ENCODE measurements at places on chromosomes 1 and 21.

DNA sequence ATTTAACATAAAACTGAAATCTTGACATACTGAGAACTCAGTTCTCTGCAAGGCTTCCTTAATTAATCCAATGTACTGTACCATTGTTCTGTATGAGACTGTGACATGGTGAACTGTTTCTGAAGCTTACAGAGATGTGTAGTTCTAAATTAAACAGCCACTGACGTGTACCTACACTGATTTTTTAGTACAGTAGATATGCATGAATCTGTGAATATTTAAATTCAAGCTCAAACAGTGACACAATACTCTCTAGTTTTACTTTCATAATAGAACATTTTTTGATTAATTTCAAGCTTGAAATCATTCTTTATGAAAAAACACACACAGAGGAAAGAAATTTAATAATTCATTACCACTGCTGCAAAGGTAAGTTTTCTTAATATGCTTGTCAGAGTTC, 577.4 kb downstream of the PTBP2 start:
- DNase-seq: no peak

DNA sequence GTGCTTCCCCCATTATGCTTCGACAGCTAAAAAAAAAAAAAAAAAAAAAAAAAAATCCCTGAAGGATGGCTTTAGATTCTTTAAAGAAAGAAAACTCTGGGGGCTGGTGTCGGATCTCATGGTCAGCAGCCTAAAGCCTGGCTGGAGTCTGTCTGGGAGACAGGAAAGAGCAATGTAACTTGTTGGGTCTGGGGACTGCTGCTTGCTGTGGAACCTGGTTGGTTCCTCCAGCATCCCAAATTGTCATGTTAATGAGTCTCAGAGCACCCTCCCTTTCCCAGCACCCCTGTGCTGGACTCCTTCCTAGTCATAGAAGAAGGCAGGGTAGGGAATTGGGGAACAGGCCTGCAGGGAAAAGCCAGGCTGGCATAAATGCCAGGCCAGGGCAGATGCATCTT, 3.0 kb downstream of the KCNC4 start:
- DNase-seq: no peak

- DNase-seq: no peak
Measured at GRCh38 chr1:40435876-40436275, 14.4 kb upstream of the ZFP69B start.

- DNase-seq: no peak
Measured at GRCh38 chr1:230286166-230286889, 139.8 kb downstream of the PGBD5 start.

DNA sequence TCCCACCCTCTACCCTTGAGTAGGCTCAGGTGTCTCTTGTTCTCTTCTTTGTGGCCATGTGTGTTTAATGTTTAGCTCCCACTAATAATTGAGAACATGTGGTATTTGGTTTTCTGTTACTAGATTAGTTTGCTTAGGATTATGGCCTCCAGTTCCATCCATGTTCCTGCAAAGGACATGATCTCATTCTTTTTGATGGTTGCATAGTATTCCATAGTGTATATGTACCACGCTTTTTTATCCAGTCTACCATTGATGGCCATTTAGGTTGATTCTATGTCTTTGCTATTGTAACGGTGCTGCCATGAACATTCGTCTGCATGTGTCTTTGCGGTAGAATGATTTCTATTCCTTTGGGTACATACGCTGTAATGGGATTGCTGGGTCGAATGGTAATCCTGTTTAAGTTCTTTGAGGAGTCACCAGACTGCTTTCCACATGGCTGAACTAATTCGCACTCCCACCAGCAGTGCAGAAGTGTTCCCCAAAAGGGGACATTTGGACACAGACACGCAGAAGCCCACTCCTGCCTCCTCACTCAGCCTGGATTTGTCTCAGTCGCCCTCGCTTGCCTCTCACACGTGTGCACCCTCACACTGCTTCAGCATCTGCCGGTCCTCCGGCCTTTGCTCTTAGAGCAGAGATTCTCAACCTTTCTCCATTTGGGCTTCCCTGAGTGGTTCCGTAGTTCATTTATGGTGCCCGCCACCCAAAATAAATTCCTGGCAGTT, 3.7 kb downstream of the MX2 start:
- DNase-seq: no peak

DNA sequence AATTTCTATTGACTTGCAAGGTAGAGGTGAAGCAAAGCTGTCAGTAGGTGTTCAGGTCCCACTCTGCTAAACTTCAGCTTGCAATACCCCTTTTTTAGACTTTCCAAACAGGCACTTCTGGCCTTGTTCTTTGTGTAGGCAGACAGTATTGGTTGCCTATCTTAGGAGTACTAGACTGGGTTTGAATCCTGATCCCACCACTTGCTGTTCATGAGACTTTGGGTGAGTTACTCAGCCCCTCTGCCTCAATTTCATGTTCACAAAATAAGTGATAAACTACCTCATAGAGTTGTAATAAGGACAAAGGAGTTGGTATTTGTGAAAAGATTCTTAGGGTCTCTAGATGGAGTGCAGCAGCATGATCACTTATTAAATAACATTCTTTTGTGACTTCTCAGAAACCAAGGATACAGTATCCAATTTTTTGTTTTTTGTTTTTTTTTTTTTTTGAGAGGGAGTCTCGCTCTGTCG, 5.2 kb downstream of the RCC1 start:
- DNase-seq: no peak

GRCh38 chr1:119380304-119380703, 11.7 kb downstream of the HAO2 start:
- DNase-seq: no peak

GRCh38 chr1:97986041-97987005, 65.5 kb upstream of the DPYD start:
- DNase-seq: no peak

DNA sequence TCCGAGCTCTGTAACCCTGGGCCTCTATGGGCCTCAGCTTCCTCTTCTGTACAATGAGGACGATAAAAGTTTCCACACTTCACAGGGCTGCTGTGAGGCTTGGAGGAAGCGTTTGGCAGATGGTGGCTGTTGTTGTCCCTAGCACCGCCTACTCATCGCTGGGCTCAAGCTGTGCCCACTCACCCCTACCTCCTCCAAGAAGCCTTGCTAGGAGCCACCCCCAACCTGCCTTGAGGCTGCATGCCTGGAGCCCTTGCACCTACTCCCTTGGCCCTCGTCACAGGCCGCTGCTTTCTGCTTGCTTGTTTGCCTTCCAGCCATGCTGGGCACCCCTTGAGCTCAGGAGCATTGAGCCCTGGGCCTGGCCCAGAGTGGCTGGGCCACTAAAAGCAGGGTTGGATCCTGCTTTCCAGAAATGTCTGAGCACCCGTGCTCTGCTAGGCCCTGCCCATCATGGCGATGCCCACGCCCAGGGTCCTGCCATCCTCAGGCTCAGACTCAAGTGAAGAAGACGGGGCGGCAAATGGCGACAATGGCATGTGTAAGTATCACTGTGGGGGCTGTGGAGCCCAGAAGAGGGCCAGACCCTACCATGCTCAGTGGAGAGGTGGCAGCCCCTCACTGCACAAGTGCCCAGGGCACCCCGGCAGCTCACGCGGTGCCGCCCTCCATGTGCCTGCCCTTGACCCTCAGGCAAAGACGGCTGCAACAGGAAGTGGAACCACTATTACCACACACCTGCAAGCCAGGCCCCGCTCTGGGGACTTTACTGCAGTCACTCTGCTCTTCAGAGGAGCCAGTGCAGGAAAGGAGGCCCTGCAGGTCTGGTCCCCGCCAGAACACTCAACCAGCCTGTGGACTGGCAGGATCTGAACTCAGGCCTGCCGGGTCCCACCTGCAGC, 9.5 kb downstream of the SH3BGRL3 start:
- no peak for DNase-seq

DNA sequence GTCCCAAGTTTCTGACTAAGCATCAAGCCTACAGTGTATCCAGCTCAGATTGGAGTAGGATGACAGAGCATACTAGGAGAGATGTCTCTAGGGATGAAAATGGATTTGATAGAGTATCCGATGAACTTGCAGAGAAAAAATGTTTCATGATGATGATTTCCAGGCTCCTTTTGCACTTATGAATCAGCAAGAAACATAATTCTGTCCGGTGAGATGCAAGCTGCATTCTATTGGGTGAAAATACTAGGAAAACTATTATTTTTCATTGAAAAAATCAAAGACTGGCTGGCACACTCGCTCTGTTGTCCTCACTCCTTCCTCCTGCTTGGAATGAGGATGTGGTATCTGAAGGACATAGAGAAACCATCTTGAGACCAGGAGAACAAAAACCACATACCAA, 35.4 kb upstream of the RAB3GAP2 start:
- no peak for DNase-seq

DNA sequence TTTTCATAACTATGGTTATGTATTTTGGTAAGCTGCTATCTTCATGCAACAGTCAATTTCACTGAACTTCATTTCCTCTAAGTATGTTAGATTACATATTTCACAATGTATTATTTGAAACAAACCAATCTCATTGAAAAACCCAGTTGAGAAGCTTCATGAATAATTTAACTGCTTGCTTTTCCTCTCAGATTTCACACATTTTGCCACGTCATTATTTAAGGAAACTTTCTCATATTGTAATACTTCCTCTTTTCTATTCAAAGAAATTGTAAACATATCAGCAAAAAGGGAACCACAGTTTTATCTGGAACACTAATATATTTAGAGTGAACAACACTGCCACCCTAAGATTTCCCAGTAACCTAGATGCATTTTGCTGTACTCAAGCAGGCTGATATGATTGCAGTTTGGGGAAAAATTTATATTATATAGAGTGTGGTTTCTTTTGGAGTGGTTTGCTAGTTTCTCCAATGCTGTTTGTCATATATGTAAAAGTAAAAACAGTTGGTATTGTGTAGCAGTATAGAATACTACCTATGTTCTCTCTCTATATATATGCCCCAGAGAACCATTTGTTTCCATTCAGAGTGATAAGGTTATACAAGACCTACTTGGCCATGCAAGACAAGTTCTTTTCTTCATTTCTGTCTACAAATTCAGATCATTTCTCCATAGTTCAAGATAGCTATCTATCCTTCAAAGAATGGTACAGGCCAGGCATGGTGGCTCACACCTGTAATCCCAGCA, 28.4 kb upstream of the AHCTF1 start:
- no peak for DNase-seq

GRCh38 chr1:86460998-86461397, 7.7 kb upstream of the CLCA1 start:
- no peak for DNase-seq

GRCh38 chr1:94384485-94385265, 33.5 kb upstream of the ABCD3 start:
- no peak for DNase-seq

- no peak for DNase-seq
Measured at GRCh38 chr1:33045814-33046213, 9.1 kb upstream of the AK2 start.

- DNase-seq: no peak
Measured at GRCh38 chr1:27368869-27369582, 2.3 kb upstream of the MAP3K6 start.

DNA sequence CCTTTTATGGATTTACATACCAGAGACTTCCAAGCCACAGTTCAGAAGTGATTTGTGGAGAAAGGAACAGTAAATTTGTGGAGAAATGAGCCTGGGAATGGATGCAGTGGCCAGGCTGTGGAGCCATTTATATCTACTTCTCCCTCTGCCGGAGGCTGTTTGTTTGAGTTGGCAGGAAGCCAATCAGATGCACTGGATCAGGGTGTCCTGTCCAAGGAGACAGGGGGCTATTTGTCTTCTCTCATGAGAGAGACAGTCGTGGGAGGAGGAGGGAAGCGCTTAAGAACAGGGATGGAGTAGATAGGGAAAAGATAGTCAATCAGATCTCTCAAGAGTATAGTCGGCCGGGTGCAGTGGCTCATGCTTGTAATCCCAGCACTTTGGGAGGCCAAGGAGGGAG, 2.8 kb upstream of the HAPLN2 start:
- DNase-seq: no peak

DNA sequence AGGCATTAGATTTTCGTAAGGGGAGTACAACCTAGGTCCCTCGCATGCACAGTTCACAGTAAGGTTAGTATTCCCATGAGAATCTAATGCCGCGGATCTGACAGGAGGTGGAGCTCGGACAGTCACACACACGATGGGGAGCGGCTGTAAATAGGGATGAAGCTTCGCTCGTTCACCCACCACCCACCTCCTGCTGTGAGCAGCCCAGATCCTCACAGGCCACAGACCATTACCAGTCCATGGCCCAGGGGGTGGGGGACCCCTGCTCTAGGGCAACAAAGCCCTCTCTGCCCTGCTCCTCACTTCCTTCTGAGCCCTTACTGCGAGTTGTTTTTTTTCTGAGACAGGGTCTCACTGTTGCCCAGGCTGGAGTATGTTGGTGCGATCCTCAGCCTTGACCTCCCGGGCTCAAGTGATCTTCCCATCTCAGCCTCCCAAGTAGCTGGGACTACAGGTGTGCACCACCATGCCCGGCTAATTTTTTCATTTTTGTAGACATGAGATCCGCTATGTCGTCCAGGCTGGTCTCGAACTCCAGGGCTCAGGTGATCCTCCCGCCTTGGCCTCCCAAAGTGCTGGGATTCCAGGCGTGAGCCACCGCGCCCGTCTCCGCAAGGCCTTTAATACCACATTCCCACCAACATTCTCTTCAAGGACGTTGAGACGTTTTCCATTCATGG, 21.3 kb downstream of the TRPM2 start:
- no peak for DNase-seq

DNA sequence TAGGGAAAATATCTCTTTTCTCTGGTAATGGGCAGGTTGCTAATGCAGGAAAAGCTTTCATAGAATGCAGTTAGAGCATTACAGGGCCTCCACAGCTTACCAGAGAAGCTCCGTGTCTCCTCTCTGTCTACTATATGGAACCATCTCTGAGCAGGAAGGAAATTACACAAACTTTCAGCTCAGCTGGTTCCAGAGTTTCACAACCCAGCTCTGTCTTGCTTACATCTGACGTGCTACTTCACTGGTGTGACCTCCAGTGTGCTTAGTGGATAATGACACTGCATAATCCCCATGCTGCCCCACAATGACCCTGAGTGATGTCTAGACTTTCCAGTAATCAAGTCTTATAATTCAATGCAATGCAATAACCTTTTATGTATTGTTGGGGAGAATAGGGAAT, 4.3 kb upstream of the FGGY start:
- no peak for DNase-seq

GRCh38 chr1:151976858-151977257, 16.8 kb downstream of the S100A10 start:
- DNase-seq: no peak

GRCh38 chr1:59759156-59759925, 55.4 kb upstream of the HOOK1 start:
- DNase-seq: peak; percentile 44

DNA sequence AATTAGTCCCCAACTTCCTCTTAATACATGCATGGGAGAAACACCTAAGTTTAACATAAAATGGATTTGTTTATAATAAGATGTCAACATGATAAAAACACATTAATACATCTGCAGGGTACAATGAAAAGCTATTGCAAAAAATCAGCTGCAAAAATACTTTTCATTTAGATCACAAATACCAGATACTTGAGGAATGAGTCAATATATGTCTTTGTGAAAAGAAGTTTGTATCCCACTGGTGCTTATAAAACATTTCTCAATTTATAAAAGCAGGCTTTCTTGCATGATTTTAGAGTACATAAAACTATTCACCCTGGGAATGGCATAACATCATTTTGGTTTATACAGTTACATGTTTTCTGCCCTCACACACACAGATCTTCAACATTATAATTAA, 18.6 kb upstream of the PRKAA2 start:
- no peak for DNase-seq

- no peak for DNase-seq
Measured at GRCh38 chr1:173164686-173165085, 42.4 kb downstream of the TNFSF4 start.

- no peak for DNase-seq
Measured at GRCh38 chr1:38834937-38835827, 24.4 kb downstream of the RRAGC start.

- DNase-seq: no peak
Measured at GRCh38 chr1:14740016-14740415, 141.5 kb downstream of the KAZN start.
